Activated CD4-positive, alpha-beta T cell treated with anti-CD3 and anti-CD28 coated beads, Interleukin-2, amount 50 U/mL, for 24 hours (primary cell): ENCODE measurements at places on chromosomes 4 and X.

- DNase-seq = no peak
These were observed 217.4 kb upstream of the PITX2 start for GRCh38 chr4:110840221-110840654.

- peak; percentile 1 for DNase-seq
These were observed 111.7 kb upstream of the RPS6KA3 start for GRCh38 chrX:20378233-20378920.

GRCh38 chr4:182802621-182803020 is 114.6 kb downstream of the DCTD start:
- DNase-seq = no peak

DNA sequence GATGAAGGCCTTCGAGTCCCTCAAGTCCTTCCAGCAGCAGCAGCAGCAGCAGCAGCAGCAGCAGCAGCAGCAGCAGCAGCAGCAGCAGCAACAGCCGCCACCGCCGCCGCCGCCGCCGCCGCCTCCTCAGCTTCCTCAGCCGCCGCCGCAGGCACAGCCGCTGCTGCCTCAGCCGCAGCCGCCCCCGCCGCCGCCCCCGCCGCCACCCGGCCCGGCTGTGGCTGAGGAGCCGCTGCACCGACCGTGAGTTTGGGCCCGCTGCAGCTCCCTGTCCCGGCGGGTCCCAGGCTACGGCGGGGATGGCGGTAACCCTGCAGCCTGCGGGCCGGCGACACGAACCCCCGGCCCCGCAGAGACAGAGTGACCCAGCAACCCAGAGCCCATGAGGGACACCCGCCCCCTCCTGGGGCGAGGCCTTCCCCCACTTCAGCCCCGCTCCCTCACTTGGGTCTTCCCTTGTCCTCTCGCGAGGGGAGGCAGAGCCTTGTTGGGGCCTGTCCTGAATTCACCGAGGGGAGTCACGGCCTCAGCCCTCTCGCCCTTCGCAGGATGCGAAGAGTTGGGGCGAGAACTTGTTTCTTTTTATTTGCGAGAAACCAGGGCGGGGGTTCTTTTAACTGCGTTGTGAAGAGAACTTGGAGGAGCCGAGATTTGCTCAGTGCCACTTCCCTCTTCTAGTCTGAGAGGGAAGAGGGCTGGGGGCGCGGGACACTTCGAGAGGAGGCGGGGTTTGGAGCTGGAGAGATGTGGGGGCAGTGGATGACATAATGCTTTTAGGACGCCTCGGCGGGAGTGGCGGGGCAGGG is 568 bp downstream of the HTT start:
- DNase-seq = peak; percentile 8

- DNase-seq = no peak
These were observed 52.6 kb upstream of the PPARGC1A start for GRCh38 chr4:23942471-23942870.

DNA sequence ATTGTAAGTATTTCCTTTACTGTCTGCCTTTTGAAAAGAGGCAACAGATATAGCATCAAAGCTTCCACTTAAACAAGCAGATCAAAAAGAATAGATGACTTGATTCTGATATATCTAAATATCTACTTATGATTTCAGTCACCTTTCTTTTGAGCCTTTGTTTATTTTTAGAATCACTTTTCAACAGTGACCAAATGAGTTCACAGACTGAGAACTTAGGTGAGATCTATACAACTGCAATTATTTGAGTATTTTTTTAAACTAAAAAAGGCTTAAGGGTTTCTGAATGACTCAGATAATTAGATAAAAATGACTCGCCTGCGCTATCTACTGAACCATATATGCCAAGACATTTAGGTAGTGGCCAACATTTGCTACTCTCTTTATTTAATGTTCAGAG is 166.7 kb upstream of the KCNIP4 start:
- no peak for DNase-seq

GRCh38 chrX:63993936-63994335 is 208.9 kb upstream of the ARHGEF9 start:
- DNase-seq = no peak

DNA sequence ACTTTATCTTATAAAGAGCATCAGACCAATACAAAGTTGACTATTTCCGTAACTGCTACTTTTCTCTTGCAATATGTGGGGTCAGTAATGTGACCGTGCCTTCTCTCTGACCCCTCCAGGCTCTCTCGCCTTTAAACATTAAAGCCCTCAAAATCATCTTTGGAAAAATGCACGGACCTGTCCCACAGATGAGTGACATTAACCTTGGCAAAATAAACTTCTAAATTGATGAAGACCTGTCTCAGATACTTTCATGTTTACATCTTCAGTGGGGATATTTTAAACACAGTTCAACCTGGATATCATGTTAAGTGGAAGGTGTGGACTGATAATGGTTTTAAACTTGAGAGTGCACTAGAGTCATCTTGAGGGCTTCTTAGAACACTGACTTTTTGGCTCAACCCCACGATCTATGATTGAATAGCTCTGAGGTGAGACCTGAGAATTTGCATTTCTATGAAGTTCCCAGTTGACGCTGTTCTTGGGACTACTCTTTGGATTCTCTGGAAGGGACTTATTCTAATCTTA is 26.7 kb upstream of the CXCL3 start:
- no peak for DNase-seq

DNA sequence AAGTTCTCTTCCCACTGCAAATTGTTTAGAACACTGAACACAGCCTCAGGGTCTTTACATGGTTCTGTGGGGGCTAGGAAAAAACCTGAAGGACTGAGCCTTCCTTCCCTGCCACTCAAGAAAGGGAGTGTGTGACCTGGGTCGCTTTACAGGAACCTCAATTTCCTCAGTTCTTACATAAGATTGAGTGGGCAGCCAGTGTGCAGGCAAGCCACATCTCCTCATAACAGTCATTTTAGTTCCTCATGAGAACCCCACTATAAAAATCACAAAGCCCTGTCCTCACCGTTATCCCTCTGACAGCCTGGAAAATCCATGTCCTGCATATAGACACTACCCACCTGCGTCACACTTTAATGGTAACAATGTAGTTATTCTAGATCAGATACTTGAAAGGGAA is 2.1 kb upstream of the ETDC start:
- DNase-seq = no peak

DNA sequence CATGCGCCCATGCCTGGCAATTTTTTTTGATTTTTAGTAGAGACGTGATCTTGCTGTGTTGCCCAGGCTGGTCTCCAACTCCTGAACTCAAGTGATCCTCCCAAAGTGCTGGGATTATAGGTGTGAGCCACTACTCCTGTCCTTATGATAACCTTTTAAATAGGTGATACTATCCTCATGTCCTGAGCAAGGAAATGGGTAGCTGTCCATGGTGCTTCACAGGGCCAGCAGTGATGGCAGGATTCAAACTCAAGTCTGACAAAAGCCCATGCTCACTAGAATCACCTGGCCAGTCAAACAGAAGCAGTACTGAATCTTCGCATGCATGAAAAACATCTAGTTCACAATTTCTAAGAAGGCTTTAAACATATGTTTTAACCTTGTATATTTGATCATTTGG is 235.1 kb downstream of the NR3C2 start:
- DNase-seq = no peak

- no peak for DNase-seq
These were observed 50.0 kb downstream of the EVC start for GRCh38 chr4:5760936-5761480.

GRCh38 chr4:170087163-170087700 is 2.5 kb downstream of the AADAT start:
- no peak for DNase-seq

- DNase-seq = no peak
These were observed 97.4 kb upstream of the LRPAP1 start for GRCh38 chr4:3629665-3630064.

DNA sequence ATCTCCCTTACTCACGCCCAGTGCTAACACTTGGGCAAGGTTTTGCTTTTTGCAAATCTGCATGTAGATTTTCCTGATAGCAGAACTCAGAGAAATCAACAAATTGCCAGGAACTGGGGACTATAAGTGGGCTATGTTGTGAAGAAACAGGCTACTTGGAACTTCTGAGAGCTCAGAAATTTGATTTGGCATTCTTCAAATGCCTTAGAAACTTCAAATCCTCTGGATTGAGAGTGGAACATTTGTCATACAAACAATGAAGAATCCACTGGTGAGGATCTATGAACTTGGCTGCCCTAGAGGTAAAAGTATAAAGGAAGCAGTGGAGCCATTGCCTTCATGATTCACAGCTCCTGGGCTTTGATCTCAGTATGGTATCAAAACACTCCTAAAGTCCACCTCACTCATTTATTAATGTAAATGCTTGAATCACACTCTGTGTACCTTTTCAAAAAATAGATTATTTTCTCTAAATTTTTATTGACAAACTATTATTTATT is 126.0 kb downstream of the GLRA3 start:
- DNase-seq = no peak
